ENCODE measurements at places on chromosomes 5 and 9. TPM values are rescaled to one million over a fixed set of nuclear protein-coding genes. Genes with fewer than 3 reads are reported as not detected.
A peak's percentile ranks its signal among the peaks of the same experiment; 100 is the strongest.

AIF1L gene
- 251 TPM for polyA plus RNA-seq

PLPP6 gene
- polyA plus RNA-seq, result 6.1 TPM

FAM221B gene
- not detected for polyA plus RNA-seq

BNC2 gene
- polyA plus RNA-seq, result 0.30 TPM

- DNase-seq, result no peak
These were observed 35.0 kb downstream of the CNOT8 start for GRCh38 chr5:154893381-154893780.

GRCh38 chr9:99019510-99020331 lies 76.0 kb downstream of the COL15A1 start:
- DNase-seq, result no peak

DNA sequence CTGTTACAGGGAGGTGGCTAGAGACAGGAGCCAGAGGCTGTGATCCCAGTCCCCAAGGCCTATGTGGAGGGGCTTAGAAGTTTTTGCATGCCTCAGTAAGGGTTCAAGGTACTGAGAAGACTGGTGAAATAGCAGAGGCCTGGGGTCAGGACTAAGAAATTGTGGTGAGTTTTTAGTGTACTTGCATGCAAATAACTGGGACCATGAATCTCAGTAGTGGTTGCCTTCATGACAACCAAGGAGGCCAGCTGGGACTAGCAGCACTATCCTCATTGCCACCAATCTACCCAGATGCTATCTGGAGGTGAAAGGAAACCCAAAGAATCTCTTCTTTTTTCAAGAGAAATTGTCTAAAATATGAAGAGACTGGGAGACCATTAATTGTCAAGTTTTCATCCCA lies 395.1 kb downstream of the CETN3 start:
- DNase-seq, result no peak

DNA sequence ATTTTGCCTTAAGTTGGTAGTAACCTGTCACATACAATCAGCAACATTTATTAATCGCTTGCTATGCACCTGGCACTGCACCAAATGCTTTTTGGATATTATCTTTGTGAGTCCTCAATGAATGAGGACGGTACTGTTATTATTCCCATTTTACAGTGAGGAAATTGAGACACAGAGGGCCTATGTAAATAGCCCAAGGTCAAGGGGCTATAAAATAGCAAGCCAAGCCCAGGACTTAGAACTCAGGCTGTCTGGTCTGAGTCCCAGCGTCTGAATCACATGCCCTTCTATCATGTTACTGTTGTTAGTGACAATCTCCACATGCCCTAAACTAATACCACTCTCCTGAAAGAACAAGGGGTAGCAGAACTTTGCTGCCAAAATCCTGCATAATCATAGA lies 60.0 kb downstream of the ERAP1 start:
- no peak for DNase-seq

DNA sequence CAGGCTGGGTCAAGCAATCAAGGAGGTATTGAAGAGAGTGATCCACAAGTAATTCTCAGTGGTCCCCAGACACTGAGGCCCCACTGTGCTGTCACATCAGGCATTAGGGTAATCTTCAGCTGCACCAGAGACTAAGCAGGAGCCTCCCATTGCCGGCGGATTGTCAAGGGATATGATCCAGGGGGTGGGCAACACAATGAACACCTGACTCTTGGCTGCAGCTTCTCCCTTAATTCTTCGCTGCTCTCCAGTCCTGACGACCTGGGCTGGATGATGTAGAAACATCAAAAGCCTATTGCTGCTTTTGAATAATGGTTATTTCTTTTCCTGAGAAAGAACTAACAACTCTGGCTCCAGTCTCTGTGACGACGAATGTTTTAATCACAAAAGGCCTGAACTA lies 78.4 kb upstream of the IFNK start:
- no peak for DNase-seq

DNA sequence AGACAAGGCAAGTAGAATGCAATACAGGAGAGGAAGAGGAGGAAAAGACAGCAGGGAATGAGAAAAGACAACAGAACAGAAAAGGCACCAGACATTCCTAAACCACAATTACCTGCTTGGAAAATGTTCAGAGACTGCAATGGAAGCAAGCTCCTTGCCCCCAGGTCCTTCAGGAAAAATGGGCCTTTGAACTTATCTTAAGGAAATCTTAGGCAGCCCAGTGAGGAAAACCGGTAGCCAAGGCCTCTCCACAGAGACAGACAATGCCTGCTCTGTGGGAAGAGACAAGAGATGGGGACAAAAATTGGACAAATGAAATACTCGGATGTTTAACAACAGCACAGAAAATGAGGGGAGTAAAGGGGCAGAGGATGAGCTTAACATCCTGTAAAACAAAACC lies 31.2 kb downstream of the HTR4 start:
- DNase-seq, result no peak

GRCh38 chr9:120441426-120442307 lies 138.3 kb downstream of the CDK5RAP2 start:
- no peak for DNase-seq

- DNase-seq, result peak; percentile 59
These were observed 55.9 kb upstream of the NKD2 start for GRCh38 chr5:952597-953271.

Data from spleen (tissue), 13 donors.